Stimulated activated naive CD8-positive, alpha-beta T cell treated with anti-CD3 and anti-CD28 coated beads, Interleukin-15, Interleukin-2, amounts not matched to agents 100 U/mL and 50 U/mL, for 24 hours (primary cell): ENCODE measurements at places on chromosomes 16 and 17.

GRCh38 chr17:82348866-82349265, 10.2 kb upstream of the TEX19 start:
- no peak for DNase-seq

DNA sequence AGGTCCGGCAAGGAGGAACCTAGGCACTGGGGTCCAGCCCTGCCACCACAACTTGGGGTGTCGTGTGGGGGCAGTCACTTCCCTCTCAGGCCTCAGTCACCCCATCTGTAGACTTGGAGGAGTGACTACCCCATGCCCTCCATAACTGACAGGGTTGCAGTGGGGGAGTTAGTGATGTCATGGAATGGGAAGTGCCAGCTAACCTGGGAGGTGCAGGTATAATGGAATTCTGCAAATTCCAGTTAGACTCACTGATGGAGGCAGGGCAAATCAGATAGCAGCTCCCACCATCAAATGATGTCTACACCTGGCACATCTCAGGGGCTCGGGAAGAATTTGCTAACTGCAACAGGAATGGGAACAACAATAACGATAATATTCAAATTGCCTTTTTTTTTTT, 72.9 kb downstream of the CNGB1 start:
- DNase-seq = no peak

DNA sequence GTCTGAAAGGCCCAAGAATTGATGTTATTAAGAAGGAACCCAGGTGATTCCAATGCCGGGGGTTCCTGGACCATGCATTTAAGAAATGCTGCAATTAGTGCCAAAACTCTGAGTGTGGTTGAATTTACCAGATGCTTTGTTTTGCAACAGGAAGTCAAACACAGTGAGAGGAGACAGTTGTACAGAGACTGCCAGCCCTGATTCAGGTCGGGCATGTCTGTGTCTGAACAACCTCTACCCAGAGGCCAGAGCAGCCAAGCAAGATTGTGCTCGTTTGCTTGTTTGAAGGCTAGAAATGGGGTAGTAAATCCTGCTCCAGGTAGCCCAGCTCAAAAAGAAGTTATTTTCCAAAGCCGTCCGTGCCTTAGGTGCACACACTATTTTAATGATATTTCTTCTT, 412.4 kb upstream of the ERCC4 start:
- DNase-seq = no peak

DNA sequence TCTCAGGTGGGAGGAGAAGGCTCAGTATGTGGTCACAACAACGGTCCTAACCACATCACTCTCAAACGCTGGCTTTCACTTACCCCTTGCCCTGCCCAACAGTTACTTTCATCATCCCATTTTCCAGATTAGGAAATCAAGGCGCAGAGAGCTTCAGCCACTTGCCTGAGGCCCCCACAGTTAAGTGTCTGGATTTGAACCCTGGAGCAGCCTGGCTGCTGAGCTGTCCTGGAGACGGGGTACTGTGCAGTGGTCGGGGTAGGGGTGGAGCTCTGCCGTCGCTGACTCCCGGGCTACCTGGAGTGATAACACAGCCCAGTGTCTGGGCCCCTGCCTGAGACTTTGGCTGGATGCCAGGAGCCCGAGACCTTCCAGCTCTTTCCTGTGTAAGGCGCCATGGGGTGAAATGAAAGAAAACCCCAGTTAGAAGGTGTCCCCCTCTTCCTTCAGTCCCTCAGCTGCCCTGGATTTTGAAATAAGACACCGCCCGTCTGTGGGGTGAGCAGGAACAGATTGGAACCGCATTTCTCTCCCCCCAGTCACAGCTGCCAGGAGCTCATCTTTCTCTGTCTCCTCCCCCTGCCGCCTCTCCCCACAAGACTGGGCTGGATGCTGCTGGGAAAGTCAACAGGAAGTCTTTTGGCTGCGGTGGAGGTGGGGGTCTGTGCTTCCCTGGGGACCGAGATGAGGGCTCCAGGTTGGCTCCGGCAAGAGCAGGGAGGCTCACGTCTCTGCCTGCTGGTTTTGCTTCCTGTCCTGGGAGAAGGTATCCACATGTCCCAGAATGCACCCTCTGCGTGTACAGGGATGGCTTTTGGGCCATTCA, 280.2 kb downstream of the SEC14L1 start:
- peak; percentile 63 for DNase-seq

DNA sequence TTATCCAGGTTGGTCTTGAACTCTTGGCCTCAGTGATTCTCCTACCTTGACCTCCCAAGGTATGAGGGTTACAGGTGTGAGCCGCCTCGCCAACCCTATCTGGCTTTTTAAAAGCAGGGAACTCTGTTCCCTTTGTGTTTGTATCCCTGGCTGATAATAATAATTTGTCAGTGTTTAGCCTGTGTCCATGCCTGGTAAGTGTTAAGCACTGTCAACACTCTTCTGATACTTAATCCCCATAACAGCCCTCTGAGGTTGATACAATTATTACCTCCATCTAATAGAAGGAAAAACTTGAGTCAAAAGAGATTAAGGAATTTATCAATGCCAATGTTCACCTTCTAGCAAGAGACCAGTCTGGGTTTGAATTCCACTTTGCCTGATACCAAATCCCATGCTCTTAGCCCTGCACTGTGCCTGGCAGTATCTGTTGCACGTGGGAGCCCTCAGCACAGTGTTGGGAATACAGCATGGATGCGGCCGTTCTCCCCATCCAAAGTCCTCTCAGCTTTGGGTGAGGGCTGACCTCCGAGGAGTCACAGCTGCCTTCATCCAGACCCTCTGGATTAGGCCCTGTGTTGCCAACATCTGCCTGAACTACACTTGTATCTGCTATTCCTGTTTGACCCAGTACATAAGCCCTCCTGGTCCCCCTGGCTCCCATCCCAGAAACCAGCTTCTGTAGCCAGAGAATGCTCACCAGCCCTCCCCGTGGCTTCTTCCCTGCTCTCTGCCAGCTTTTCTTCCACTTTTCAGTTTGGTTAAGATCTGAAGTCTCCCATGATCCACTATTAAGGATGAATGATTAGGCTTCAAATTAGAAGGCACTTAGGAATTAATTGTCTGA, 335.6 kb upstream of the ASIC2 start:
- no peak for DNase-seq

- DNase-seq = peak; percentile 61
These were observed 3.7 kb upstream of the LYZL6 start for GRCh38 chr17:35947156-35947585.

DNA sequence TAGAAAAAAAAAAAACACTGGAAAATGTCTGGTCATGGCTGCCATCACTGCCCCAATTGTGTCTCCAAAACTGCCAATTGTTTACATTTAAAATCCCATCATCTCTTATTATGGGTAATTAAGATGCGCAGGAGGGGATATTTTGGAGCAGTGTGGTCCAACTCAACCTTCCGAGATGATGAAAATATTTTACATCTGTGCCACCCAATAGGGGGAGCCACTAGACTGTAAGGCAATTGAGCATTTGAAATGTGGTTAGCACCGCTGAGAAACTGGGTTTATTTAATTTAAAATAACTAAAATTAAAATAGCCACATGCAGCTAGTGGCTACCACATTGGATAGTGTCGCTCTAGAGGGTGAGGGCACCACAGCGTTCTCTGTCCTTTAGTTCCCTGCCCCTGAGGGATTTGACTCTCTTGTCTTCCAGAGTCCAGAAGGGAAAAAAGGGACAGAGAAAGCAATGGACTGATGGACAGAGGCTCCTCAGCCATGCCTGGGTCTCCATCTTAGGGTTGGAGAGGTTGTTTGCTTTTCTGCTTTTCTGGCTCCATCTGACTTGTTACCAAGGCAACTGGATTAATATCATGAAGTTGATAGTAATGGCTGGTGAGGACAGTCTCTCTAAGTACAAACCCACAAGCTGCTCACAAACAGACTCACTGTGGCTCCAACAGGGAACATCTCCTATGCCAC, 3.5 kb downstream of the MPO start:
- no peak for DNase-seq

DNA sequence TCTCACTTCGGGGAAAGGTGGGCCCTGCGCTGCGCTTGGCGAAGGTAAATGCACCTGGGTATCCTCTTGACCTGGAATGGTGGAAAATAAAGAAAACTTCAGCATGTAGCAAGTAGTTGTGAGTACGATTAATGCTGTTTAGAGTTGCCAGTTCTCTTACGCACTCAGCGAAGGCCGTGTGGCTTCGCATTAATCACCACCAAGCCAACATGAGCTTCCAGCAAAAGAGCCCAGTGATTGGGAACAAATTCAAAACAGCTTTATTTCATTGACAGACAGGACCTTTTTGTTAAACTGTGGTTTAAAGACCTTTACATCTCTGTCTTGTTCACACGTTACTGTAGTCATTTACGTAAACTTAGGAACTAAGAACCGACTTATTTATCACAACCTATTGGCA, 531.4 kb downstream of the MAF start:
- no peak for DNase-seq

DNA sequence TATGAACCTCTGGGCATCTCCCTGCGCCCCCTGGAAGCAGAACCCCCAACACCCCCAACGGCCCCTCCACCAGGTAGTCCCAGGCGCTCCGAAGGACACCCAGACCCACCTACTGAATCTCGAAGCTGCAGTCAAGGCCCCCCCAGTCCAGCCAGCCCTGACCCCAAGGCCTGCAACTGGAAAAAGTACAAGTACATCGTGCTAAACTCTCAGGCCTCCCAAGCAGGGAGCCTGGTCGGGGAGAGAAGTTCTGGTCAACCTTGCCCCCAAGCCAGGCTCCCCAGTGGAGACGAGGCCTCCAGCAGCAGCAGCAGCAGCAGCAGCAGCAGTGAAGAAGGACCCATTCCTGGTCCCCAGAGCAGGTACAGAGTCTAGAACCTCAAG, 1.5 kb downstream of the BCL6B start:
- no peak for DNase-seq

DNA sequence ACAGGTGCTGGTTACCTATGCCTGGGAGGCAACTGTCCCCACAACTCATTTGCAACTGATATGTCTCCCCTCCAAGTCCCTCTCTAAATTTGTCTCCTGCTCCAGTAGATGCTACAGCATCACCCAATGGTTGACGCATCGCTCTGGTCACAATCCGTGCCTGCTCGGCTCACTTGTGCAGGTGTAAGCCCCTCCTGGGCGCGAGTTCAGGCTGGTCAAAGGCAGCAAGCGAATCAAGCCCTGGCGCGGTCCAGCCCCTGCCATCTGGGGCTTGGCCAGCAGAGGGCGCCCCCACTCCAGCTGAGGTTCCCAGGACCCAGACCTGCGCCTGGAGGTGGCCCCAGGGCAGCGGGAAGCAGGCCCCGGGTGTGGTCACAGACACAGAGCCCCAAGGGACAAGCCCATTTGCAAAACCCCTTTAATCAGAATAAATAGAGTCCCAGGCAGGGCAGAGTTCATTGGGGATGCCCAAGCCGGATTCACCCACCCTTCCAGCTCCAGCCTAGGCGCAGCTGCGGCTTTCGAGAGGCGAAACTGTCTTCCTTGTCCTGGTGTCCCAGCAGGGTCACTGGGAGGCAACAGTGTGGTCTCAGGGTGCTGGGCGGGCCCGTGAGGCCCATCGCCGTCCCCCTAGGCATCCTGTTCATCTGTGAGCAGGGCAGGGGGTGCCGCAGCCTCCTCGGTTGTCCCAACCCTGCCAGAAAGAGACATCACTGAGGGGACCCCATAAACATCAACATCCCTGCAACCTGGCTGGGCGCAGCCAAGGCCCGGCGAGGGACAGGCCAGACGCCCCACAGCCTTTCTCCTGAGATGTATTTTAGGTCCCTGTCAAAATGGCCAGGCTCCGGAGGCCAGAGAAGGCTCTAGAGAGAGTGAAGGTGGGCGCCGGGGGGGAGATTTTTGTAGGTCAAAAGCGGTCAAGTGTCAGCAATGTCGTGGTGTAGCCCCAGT, 15.8 kb downstream of the TMC6 start:
- peak; percentile 90 for DNase-seq

DNA sequence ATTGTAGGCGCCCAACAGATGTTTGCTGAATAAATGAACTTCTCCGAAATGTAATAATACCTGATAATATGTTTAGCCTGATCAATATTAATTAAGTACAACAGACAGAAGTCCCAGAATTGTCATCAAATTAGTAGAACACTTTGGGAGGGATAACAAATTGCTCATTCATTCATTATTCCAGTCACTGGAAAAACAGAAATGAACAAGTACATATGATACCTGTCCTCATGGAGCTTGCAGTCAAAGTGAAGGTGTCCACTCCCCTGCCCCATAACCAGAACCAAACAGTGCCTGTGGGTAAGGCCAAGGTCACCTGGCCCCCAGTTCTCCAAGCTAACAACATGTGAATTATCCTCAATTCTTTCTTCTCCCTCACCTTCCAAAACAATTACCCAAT, 42.8 kb downstream of the MYO1D start:
- no peak for DNase-seq

GRCh38 chr16:1534021-1535020, 855 bp downstream of the TMEM204 start:
- peak; percentile 44 for DNase-seq

DNA sequence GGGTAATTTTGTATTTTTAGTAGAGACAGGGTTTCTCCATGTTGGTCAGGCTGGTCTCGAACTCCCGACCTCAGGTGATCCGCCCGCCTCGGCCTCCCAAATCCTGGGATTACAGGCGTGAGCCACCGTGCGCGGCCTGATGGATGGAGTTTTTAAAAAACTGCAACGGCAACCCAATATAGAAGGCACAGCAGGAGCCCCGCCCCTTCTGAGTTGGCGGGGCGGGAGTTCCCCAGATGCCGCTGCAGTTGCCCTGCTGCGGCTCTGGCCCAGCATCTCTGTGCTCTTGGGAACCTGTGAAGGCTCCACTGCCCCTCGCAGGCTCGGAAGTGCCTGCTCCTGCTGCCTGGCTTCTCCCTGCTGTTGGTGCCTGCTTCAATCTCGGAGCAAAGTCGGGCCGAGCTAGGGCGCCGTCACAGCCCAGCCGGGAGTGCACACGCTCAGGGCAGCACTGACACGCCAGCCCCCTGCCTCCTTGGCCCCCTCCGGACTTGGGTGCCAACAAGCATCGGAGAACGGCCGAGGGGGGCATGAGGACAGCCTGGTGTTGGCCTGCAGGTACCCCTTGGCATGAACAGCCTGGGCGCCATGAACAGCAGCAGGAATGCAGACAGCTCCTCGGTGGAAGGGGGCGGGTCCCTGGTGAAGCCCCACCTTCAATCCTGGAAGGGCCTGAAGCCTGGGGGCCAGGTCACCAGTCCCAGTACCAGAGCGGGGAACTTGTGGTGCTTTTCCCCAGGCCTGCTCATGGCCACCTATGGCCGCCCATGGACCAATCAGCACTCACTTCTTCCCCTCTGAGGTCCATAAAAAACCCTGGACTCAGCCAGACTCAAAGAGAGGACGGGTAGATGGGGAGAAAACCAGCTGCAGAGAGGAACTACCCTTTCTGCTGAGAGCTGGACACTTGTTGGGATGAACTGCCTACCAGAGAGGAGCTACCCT, 2.3 kb upstream of the NT5M start:
- DNase-seq = peak; percentile 69
